Activated T-helper 1 cell treated with anti-CD3 and anti-CD28 coated beads, Interleukin-12 subunit alpha, Interleukin-12 subunit beta, Interleukin-2, Interleukin-4 antibody, amounts not matched to agents 30 ng/mL and 10 ng/mL and 1 ng/mL, durations not matched to agents 14 hours and 24 hours and 36 hours (primary cell): ENCODE measurements at places on chromosomes 5 and 9.
A peak's percentile ranks its signal among the peaks of the same experiment; 100 is the strongest.

GRCh38 chr5:151259931-151260330 lies 6.9 kb downstream of the GM2A start:
- DNase-seq, result no peak

GRCh38 chr9:31639451-31639850 lies 745.0 kb upstream of the ACO1 start:
- no peak for DNase-seq

GRCh38 chr5:126338635-126339034 lies 84.6 kb upstream of the GRAMD2B start:
- no peak for DNase-seq

DNA sequence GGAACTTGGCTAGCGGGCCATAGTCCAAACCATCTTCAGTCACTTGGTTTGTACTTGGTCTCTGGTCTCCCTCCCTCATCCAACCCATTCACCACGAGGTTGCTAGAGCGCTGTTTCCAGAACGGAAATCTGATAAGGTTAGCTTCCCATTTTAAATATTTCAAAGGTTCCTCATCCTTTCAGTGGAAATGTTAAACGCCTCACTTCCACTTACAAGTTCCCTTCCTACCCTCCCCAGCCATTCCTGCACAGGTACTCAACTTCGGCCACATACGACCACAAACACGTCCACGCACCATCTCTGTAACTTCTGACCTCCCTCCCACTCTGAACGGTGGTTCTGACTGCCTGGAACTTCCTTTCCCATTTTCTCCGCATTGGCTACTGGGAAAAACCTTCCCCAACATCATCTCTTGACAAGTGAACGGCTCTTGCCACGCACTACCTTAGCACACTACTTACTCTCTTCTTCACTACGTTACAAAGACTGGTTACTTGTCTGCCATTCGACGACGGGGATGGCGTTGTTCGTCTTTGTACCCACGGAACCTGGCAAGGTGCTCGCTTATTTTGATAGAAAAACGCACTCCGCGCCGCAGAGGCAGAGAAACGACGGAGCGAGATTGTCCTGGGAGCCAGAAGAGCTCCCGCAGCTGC lies 629 bp downstream of the CCNH start:
- DNase-seq, result no peak

DNA sequence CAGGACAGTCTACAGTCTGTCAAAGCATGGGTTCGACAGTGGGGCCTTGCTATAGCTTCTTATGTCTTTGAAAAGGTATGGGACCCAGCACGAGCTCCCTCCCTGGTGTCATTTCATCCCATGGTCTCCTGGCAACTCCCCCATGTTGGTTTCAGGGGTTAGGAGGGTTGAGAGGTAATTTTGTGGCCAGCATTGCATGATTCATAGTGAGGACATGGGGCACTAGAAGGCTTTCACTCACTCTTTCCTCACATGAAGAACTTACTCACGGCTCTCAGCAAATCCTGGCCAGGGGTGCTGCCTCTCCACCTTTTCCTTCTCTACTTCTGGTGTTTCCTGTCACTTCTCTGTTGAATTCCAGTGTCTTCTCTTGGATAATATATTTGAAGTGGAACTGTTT lies 134.7 kb upstream of the TNPO1 start:
- no peak for DNase-seq

DNA sequence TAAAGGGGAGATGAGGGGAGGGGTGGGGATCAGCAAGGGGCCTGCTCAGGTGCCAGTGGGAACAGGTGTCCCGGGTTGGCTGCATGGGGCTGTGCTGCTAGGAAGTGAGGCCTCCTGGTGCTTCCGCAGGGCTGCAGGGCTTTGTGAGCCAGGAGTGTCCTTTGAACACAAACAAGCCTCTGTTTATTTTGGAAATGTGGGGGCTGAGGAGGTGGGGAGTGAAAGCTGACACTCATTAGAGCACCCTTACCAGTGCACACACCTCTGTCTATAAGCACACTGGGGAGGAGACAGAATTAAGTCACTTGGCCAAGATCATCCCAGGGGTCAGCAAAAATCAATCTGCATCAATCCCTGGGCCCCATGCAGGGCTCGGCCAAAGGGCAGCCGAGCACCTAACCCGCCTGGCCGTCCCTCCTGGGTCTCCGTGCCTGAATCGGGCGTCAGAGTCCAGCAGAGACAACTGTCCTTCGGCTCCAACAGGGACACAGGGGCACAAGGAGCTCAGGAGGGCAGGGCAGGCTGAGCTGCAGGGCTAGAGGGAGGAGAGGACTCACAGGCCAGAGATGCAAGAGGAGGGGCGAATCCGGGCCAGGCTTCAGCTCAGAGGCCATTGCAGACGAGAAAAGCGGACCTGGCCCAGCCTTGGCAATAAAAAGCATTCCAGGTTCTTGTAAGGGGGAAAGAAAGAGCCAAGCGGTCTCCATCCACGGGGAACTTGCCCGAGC lies 99.8 kb downstream of the VAV2 start:
- no peak for DNase-seq

GRCh38 chr9:99785010-99785590 lies 36.6 kb upstream of the NR4A3 start:
- no peak for DNase-seq

- DNase-seq, result no peak
These were observed 100.3 kb downstream of the MUSK start for GRCh38 chr9:110768886-110769285.

DNA sequence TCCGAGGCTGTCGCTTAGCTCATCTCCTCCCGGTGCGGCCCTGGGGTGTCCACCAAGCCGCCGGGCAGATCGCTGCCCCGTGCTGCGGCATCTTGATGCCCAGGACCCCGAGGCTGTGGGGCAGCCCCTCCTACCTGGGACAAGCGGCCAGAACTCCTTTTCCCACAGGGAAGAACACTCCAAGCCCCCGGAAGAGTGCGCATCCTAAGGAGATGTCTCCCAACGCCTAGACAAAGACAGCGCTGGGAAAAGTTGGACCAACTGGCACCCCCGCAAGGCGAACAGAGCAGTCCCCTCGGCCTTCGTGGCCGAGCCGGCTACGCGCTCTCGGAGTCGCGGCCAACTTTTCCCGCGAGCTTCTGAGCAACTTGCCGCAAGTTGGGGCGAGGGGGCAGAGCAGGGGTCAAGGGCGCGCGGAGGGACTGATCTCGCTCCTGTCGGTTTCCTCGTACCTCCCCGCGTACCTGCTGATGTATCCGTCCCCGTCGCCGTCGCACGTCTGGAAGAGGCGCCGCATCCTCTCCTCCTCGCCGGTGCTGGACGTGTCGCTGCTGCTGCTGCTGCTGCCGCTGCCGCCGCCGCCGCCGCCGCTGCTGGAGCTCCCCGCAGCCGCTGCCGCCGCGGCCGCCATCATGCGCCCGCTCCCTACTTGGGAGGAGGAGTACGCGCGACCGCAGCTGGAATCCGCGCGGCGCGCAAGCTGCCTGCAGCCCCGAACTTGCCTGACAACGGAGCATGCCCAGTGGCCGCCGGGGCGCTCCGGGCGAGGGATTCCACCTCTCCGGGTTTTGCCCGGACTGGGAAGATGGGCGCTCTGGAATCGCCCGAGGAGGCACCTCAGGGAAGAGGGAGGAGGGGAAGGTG lies at the start of gene MCC:
MCC (minus strand) TSS at position 673 of the 864 bp plus-strand sequence.
- peak; percentile 2 for DNase-seq

DNA sequence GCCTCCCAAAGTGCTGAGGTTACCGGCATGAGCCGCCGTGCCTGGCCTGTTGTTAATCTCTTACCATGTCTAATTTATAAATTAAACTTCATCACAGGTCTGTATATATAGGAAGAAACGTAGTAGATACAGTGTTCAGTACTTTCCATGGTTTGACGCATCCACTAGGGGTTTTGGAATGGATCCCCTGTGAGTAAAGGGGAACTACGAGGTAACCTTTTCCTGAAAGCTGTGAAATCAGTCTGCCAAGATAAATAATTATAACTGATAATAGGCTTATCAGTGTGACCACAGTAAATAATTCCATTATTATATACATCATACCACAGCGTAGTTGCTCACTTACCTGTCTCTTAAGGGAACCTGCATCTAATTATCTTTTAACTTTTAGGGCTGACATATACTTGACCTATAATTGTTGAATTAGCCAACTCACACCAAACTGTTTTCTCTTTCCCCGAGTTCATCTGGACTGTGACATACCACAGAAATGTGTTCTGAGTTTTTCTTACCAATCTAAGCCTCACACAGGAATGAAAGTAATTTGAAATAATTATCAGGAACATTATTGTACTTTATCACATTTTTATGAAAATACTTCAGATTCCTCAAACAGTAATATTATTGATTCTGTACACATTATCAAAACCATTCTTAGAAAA lies 42.9 kb downstream of the DAPK1 start:
- no peak for DNase-seq

- DNase-seq, result no peak
These were observed 23.6 kb downstream of the OR2V2 start for GRCh38 chr5:181170996-181171395.

DNA sequence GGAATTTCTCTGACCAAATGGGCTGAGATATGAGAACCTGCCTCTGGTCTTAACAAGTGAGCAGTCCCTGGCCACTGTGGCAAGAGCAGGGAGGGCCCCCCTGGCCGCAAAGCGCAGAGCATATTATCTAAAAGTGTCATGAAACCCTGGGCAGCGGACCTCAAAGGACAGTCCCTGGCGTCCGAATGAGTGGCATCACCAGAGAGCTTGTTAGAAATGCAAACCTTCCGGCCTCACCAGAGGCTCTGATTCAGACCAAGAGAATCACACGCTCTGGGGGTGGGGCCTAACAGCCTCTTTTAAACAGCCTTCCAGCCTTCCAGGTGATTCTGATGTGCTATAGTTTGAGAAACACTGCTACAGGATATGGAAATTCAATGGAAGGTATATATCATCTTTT lies 10.9 kb downstream of the PTPN3 start:
- no peak for DNase-seq

DNA sequence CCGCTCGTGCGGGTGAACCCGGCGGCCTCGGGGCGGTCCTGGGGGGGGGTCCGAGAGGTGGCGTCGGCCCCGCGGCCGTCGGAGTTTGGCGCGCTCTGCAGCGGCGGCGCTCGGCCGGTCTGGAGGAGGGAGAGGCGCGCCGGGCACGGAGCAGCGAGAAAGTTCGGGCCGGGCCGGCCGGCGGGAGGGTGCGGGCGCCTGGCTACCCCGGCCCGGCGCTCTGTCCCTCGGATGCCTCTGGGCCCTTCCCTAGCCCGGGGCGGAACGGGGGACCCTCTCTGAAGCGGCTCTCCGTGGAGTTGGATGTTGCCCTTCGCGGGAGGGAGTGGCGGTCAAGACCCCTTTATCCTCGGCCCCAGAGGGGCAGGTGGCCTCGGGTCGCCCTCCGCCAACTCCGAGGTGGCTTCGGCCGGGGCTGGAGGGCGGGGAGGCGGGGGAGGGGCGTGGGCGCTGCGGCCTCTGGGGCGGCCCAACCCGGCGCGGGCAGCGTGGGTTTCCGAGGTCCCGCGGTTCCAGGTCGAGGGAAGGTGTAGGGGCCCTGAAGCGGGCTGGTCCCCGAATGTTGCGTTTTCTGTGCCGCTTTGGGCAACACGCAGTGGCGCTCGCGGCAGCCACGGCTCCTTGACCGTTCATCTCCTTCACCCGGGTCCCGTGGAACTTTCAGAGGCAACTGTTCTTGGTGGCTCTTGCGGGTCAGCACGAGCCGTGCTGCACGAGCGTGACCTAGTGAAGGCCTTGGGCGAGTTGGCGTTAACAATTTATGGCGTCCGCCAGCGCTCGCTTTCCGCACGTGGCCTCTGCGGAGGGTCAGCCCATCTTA lies 290.5 kb downstream of the DOCK8 start:
- no peak for DNase-seq

DNA sequence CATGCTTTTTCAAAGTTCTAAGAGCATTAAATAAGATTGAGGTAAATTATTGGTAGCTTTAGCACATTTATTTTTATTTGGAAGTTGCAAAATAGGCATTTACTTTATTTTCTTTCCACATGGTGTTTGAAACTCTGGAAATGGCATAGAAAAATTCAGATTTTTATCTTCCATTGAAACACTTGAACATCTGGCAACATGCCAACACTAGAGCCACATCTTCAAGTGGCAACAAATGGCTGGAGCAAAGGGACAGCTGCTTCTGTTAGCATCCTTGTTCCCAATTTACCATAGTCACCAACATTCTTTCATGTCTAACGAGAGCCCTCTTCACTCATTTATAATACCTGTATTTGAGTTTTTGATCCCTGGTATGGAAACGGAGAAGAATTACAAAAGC lies 539.9 kb downstream of the ZNF608 start:
- no peak for DNase-seq

DNA sequence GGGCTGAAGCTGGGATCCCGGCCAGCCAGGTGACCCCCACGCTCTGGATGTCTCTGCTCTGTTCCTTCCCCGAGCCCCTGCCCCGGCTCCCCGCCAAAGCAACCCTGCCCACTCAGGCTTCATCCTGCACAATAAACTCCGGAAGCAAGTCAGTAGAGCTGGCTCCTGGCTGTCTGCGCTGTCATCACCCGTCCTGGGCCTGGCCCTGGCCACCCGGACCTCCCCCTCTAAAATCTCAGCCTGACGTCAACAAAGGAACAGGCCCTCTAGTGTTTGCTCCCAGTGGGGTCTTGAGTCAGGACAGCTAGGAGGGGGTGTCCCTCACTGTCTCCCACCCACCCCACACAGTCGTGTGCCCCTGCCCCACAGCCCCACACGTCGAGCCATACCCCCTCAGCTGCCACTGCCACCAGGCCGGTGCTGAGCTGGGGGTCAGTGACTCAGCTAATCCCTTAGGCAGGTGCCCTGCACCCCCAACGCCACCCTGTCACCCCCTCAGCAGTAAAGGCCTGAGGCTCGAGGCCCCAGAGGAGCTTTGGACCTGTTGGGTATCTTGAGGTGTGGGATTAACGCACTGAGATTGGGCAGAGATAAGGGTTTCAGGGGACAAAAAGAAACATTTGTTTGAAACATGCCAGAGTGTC lies 1.1 kb upstream of the LCNL1 start:
- no peak for DNase-seq

DNA sequence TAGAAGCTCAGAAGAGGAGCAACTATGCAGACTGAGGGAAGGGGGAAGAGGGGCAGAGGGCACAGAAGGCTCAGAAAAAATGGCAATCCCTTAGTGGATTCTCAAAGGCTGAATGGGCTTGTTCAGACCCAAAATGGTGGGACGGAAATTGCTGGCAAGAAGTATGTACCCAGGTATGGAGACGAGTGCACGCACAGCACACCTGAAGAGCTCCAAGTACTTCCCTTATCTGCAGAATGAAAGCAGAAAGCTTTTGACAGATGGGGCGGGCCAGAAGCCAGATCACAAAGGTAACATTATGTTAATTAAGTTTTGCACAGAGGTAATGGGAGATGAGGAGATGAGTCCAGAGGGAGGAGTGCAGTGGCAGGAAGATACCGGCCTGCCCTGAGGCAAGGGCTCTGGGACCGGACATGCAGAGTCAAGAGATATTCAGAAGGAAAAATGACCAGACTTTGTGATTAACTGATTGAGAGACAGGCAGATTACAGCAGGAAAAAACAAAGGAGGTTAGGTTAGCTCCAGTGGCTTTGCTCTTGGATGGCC lies 138.1 kb upstream of the PIK3R1 start:
- DNase-seq, result no peak

DNA sequence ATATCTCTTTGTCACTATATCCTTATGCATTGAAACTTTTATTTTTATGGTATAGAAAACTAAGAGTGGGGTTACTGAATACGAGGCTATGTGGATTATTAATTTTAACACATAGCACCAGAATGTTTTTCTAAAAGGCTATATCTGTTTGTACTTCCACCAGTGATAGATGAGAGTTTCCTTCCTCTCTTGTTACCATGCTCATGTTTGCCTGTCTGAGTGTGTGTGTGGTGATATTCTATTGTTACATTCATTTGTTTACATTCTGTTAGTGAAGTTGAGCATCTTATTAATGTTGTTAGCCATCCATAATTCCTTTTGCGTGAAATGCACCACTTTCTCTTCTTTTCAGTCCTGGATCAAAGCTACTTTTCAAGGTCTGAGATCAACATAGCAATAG lies 54.1 kb upstream of the ALDH1A1 start:
- no peak for DNase-seq
